ENCODE measurements at places on chromosomes 5 and 9.
A peak's percentile ranks its signal among the peaks of the same experiment; 100 is the strongest.

DNA sequence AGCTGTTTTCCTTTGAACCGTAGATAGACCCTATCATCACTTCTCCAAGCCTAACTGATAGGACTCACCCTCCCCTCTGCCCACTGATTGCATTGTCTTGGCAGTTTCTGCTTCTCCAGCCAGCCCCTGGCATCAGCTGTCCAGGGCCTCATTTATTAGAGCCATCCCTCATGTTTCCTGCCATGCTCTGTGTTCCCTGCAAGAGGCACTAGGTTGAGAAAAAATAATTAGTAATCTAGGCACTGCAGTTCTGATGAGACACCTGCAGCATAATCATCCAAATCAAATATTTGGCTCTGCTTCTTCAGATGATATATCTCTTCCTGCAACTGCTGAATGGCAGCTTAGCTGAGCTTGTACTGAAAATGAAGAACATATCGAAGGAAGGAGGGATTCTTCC is 303.0 kb upstream of the TLE4 start:
- DNase-seq, result no peak

- peak; percentile 24 for DNase-seq
Measured at GRCh38 chr5:38994324-38994927, 79.8 kb downstream of the RICTOR start.

DNA sequence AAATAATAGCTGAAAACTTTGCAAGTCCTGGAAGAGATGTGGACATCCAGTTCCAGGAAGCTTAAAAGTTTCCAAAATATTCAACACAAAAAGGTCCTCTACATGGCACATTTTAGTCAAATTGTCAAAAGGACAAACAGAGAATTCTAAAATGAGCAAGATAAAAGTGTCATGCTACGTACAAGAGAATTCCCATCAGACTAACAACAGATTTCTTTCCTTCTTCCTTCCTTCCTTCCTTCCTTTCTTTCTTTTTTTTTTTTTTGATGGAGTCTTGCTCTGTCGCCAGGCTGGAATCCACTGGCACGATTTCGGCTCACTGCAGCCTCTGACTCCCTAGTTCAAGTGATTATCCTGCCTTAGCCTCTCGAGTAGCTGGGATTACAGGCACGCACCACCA is 39.3 kb downstream of the BTNL8 start:
- no peak for DNase-seq

DNA sequence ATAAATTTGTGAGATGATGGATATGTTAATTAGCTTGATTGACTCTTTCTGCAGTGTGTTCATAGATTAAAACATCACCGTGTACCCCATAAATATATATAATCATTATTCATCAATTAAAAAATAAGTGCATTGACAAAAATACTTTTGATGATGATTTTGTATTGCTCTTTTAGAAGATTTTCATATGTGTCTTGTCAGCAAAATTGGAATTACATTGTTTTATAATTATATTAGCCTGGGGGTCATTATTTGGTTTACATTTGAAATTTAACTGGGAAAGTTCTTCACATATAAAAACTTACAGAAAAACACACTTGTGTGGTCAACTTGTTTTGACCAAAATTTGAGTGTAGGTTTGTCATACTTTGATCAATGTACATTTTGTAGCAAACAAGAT is 614.6 kb upstream of the ITGA1 start:
- no peak for DNase-seq

DNA sequence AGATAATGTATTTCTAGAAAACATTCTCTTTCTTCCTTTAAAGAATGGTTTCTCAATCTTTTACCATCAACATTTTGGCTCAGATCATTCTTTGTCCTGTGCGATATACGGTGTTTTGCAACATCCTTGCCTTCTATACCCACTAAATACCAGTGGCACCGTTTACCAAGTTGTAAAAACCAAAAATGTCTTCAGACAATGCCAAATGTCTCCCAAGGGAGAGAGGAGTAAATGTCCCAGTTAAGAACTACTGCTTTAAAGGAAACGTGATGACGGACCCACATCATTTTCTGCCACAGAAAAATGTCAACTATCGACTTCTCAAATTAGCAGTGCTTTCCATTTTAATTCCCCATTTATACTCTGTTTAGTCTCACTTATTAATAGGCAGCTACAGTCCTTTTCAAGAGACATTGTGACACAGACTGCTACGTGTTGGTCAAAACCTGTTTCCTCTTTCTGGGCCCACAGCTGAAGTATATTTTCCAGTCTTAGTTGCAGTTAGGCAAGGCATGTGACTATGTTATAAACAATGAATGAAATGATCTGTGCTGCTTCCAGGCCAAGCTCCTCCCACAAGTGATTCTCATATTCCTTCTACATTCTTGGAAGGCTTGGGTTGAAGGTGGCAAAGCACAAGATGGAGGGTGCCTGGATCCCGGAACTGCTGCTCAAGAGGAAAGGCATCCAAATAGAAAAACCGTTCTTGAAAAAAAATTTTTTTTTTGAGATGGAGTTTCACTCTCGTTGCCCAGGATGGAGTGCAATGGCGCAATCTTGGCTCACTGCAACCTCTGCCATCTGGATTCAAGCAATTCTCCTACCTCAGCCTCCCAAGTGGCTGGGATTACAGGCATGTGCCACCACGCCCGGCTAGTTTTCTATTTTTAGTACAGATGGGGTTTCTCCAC is 8.8 kb downstream of the PRXL2C start:
- DNase-seq, result no peak
